ENCODE measurements at places on chromosomes 11 and 22.

GRCh38 chr11:85766721-85767161, 44.2 kb downstream of the SYTL2 start:
- no peak for DNase-seq

GRCh38 chr22:40676644-40677043, 2.6 kb upstream of the MCHR1 start:
- DNase-seq, result no peak

GRCh38 chr11:114194702-114195101, 101.5 kb upstream of the NNMT start:
- no peak for DNase-seq

GRCh38 chr11:131644204-131644795, 273.9 kb downstream of the NTM start:
- no peak for DNase-seq

GRCh38 chr11:128837627-128838026, 29.5 kb downstream of the KCNJ1 start:
- DNase-seq, result no peak

- peak; percentile 15 for DNase-seq
Observed at GRCh38 chr22:46250783-46251125, 661 bp upstream of the CDPF1 start.

- no peak for DNase-seq
Observed at GRCh38 chr11:12247543-12248254, 129.7 kb upstream of the PARVA start.

DNA sequence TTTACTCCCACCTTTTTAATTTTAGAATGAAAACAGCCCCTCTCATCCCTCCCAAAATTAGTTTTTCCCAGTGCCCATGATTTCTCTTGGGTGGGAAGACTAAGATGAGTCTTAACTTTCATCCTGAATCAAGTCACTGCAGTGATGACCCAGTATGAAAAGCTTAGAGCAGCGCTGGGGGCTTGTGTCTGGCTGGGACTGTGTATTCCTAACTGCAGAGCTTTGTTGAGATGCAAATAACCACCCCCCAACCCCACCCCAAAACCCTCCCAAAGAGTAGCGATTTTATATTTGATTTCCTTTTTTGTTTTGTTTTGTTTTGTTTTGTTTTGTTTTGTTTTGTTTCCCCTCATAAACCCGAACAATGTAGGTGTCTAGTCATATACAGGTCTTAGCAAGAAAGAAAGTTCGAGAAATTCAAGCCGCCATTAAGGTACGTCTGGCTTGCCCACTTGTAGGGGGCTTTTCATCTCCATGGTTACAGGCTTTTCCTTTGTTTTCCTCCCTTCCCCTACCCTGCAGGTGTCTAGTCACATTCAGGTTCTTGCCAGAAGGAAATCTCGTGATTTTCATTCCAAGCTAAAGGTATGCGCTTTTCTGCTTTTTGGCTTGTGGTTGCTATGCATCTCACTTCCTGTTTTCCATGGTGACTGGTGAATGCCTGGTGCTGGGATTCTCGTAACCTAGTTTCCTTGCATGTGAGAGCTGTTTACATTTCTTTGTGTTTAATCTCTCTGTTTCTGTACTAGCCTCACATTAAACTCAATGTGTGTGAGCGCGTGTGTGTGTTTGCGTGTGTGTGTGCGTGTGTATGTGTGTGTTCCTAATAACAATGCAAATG, 144.6 kb upstream of the RASSF10 start:
- peak; percentile 52 for DNase-seq

DNA sequence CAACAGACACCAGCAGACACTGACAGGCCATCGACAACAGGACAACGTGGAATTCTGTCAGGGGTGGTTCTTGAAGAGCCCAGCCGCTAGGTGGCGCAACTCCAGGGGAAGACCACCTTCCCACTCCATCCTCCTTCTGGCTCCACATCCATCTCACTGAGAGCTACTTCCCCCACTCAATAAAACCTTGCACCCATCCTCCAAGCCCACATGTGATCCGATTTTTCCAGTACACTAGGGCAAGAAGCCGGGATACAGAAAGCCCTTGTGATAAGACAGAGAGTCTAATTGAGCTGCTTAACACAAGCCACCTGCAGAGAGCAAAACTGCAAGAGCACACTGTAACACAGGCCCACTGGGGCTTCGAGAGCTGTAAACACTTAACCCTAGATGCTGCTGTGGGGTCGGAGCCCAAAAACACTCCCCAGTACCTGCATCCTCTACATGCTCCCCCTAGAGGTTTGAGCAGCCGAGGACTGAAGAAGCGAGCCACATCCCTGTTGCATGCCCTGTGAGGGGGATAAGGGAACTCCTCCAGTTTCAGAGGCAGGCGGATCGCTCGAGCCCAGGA, 11.5 kb upstream of the RAB39A start:
- peak; percentile 34 for DNase-seq

- DNase-seq, result no peak
Observed at GRCh38 chr11:28939381-28939780, 831.2 kb downstream of the METTL15 start.

DNA sequence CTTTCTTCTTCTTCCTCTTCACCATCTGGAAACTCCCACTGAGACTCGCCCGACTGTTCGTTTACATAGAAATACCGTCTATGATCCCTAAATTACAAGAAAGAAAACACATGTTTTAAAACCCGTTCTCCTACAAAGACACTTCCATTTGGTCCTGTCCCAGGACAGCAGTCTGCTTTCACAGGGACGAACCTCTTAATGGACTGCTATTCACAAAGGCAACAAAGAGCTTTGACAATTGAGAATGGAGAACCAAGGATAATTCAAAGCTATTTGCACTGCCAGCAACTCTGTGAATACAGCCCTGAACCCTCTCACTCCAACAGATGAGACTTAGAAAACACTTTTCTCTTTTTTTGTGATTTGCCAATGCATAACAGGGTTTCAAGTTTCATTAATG, 16.3 kb upstream of the AGBL2 start:
- no peak for DNase-seq

DNA sequence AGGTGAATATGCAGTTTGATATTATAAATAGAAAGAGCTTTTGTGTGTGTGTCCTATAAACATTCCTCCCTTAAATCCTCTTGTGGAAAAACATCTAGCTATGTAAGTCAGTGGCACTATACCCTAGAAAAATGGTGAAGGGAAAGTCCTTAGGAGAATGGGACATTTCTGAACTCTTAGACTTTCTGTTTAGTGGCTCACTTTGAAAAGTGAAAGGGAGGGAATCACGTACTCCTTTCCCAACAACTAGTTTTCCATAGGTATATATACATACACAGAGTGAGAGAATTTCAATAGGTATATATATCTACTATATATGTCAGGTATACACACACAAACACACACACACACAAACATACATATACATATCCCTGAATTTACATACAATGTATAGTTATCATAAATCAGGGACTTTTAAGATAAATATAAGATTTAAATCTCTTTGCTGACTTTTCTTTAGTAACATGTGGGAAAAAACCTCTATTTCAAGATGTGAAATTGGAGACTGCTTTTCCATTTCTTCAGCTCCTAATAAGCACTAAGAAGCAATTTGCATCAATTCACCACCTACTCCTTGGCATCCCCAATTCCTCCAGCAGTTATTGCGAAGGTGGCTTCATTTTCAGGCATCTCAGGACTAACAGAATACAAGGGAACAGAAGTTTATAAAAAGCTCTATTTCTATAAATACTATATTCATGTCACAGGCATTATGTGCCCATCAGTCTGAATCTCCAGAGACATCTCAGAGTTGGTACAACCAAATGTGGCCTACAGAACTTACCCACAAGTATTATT, 13.5 kb upstream of the DDX17 start:
- DNase-seq, result no peak

DNA sequence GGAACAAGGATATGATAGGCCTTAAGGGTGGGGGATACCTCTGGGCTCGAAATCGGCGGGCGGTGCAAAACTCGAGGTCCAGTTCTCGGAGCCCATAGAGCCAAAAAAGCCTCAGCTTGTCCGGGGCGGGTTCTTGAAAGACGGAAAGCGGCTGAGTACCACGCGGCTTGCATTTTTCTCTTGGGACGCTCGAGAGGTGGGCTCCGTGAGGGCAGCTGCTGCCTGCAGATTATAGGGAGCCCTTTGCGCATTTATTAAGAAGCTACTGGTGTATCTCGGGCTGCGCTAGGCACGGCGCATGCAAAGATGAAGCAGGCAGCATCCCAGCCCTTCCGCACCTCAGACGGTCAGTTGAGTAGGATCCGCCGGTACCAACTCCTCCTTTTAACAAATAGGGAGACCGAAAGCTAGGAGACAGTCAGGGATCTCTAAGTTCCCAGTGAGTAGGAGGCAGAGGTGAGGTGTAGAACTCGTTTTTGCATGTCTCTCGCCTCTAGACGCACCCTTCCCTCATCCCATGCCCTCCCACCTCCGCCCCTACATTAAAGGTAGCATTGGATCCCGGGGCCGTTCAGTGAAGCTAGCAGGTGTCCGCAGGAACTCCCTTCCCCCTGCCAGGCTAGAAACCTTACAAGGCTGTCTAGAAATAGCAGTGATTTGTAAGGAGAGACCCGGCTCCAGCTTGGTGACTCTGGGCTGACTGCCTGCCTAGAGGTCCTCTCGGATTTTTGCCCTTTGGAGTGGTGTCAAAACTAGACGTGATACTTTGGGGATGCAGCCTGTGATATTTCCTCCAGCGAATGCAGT, 768 bp downstream of the LDHA start:
- peak; percentile 41 for DNase-seq

- no peak for DNase-seq
Observed at GRCh38 chr22:30880847-30881246, 87.7 kb downstream of the MORC2 start.

GRCh38 chr22:22032099-22032905, 49.7 kb upstream of the TOP3B start:
- no peak for DNase-seq

DNA sequence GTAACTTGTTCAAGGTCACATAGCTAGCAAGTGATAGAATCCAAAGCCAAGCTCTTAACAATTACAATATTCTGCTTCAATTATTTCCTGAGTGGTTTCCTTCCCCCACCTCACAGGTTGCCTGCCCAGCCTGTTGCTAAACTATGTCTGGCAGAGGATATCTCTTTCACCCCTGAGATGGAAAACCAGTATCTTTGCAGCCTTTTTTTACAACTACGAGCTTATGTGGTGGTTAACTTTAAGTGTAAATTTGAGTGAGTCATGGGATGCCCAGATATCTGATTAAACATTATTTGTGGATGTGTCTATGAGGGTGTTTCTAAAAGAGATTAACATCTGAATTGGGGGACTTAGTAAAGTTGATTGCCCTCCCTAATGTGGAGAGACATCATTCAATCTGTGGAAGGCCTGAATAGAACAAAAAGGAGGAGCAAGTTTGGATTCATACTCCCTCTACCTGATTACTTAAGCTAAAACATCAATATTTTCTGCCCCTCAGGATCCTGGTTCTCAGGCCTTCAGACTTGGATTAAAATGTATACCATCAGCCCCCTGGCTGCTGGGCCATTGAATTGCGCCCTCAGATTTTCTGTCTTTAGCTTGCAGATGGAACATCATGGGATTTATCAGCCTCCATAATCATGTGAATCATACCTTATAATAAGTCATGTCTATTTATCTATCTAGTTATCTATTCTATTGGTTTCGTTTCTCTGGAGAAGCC, 911.9 kb downstream of the METTL15 start:
- peak; percentile 78 for DNase-seq

GRCh38 chr11:111663820-111664219, 61.6 kb downstream of the SIK2 start:
- no peak for DNase-seq
